ENCODE measurements at places on chromosomes 7 and 10.

- no peak for DNase-seq
Observed at GRCh38 chr10:69732147-69732825, 69.4 kb upstream of the COL13A1 start.

DNA sequence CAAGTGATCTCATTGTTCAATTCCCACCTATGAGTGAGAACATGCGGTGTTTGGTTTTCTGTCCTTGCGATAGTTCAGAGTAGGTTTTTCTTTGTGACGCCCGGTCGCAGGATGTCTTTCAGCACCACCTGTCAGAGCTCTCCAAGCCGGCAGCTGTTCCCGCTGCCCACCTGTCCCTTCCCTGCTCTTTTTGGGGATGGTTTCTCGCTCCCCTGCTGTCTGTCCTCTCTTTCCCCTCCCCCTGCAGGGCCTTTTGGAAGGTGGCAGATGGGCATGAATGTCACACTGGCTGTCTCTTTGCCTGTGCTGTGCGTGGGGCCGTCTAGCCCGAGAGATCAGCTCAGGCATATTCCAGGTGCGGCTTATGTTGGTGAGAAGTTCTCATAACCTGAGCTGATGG lies 137.0 kb downstream of the GRK5 start:
- no peak for DNase-seq

GRCh38 chr10:124032971-124033886 lies 60.2 kb downstream of the CHST15 start:
- peak; percentile 62 for DNase-seq

DNA sequence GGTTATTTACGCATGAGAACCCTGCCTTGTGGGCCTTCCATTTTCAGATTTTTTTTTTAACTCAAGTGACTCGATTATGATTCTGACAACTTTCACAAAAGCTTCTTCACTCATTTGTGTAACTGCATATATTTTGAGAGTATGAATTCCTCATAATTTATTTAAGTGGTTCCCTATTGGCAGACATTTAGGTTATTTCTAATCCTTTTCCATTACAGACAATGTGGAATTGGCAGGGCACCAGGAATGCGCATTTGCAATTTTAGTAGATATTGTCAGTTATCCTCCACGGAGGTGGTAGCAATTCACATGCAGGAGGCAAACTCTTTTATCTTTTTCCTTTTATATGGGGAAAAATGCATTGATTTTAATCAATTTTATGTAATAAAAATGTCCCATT lies 2.5 kb downstream of the TMEM176B start:
- DNase-seq = no peak

DNA sequence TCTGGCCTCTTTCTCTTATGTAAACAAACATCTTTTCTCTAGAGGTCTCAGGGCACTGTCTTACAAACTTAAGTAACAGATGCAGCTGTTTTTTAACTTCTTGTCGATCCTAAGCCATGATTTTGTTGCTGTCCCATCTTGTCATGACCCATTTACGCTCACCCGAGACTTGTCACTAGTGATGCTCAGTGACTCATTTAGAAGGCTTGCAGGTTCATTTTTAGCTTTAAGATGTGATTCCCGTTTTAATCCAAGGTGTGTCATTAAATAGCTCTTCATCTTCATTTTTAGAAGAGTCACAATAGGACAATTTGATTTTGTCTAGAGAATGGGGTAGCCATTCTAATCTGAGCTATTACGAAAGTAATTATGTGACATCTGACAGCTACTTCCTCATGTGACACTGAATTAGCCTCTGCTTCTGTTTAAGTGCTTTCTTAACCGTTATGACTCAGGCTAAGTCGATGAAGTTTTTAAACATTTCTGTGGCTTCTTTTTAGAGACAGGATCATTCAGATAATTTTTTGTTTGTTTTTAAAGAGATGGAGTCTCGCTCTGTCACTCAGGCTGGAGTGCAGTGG lies 42.7 kb downstream of the SPDYE5 start:
- peak; percentile 88 for DNase-seq

DNA sequence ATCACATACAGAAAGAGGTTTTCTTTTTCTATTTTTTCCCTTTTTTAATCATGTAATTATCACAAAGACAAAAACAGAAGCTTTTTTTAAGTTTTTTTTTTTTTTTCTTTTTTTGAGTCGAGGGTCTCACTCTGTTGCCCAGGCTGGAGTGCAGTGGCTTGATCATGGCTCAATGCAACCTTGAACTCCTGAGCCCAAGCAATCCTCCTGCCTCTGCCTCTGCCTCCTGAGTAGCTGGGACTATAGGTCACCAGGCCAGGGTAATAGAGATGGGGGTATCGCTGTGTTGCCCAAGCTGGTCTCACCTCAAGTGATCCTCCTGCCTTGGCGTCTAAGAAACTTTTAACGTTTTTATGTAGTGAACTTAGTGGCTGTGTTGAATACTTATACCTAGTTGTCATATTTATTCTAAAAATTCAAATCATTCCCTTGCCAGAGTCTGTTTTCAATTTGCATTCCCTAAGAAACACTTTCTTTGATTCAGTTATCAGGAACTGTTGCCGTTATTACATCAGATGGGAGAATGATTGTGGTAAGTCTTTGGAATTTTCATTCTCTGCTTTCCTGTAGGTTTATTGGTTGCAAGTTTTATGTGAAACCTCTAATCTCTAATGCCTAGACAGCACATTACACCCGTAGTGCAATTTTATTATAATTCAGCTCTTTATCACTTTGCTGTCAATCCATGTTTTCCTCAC lies 1.3 kb downstream of the LSM8 start:
- DNase-seq = no peak

- DNase-seq = no peak
Observed at GRCh38 chr7:103119791-103120291, 29.1 kb downstream of the NAPEPLD start.

GRCh38 chr7:99666013-99666395 lies 13.8 kb downstream of the CYP3A5 start:
- DNase-seq = peak; percentile 52

GRCh38 chr7:41059796-41060195 lies 643.1 kb downstream of the INHBA start:
- no peak for DNase-seq

- no peak for DNase-seq
Observed at GRCh38 chr10:61786728-61787127, 114.8 kb upstream of the ARID5B start.

GRCh38 chr7:86949052-86949778 lies 110.2 kb downstream of the ELAPOR2 start:
- DNase-seq = no peak

DNA sequence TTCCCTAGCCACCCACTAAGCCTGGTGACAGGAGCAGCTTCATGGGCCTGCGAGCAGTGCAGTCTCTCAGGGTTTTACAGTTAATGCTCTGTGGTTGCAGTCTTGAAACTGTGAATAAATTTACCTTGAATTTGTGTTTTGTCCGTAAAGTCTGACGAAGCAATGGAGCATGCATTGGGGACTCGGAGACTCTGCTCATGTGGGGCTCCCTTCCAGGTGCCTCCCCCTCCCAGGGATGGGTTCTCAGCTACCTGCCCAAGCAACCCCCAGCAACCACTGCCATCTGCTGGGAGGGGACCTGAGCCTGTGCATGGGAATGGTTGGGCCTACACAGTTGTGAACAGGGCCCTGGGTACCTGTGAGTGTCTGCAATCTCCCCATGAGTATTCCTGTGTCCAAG lies 36.3 kb upstream of the IKZF1 start:
- DNase-seq = no peak

DNA sequence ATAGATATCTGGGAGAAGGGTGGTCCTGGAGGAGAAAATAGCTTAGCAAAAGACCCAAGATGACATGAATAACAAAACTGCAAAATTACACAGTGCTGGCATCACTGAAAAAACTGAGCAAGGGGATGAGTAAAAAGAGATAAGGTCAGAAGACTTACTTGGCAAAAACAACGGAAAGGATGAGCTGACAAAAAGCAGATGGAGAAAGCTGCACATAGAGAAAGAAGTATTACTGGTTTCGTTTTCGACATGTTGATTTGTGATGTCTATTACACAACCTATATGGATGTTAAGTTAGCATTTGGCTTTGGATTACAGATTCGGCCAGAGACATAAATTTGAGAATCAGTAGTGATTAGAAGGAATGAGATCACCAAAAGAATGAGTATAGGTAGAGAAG lies 132.1 kb downstream of the MACC1 start:
- no peak for DNase-seq

GRCh38 chr7:51142741-51143385 lies 173.7 kb downstream of the COBL start:
- DNase-seq = no peak

DNA sequence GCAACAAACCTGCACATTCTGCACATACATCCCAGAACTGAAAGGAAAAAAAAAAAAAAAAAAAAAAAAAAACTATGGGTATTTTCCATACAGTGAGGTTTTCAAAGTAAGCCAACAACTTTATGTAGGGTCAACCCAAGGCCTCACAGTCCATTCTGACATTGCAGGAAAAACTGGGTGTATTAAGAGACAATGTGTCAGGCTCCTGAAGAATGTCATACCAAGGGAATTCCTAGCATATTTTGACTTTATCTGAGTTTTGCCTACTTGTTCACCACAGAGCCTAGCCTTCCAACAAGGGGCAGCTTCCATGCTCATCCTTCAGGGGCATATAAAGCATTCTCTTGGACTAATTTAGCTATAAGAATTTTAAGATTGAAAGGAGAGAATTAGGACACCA lies 368.9 kb downstream of the PLXDC2 start:
- DNase-seq = no peak

GRCh38 chr7:26850193-26850651 lies 14.2 kb downstream of the SKAP2 start:
- no peak for DNase-seq

DNA sequence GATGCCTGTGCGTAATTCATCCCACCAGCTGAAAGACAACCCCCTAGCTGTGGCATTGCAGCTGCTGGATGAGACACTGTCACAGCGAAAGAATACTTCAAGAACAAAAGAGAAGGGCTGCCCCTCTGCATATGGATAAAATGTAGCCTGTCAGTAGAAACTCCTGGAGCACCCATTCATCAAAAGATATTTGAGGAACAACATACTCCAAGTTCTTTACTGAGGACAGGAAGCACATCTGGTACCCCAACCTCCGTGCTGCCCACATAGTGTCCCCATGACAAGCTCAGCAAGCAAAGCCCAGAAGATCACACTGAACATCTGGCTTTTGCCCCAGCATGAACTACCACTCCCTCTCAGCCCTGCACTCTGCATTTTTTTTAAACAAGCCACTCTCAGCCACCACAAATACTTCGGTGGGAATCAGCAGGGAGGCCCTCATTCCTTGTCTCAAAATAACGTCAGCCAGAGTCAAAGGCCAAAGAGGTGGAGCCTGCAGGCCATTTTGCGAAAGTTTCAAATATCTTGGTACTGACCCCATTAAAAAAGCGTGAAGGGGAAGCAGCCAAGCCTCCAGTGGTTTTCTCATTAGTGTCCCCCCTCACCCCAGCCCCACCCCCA lies 1.7 kb downstream of the CREB3L2 start:
- peak; percentile 84 for DNase-seq

- peak; percentile 8 for DNase-seq
Observed at GRCh38 chr7:50056131-50056530, 36.9 kb downstream of the ZPBP start.

DNA sequence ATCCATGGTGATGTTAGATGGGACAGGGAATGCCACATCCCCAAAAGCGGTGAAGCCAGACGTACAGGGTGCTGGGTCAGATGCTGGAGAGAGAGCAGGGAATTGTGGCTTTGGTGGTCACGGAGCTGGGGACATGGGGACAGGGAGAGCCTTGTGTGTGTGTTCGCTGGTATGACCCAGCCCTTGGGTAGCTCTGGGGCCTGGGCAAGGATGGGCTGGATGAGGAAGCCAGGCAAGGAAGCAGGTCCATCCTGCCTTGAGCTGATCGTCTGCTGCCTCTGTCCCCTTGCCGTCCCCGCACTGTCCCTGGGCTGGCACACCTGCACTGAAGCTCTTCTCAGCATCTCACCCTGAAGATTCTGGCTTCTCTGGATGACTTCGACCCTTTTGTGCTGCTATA lies 15.4 kb upstream of the CLDN4 start:
- DNase-seq = no peak

DNA sequence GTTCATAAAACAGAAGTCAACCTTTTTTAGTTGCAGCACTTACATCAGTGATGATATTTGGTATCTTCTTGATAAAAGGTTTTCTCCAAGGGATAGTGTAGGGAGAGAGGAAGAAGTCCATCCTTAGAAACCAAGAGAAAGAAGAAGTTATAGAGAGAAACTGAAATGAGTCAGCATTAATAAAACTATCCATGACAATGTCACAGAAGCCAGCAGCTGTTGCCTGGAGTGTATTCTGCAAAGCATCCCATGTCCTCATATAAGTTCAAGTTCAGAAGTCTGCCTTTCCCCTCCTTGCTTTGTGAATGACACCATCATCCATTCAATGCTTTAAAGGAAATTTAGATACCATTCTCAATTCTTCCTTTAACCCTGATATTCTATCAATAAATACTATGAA lies 14.4 kb upstream of the COL1A2 start:
- DNase-seq = no peak

GRCh38 chr10:100628061-100628460 lies 92.3 kb downstream of the HIF1AN start:
- DNase-seq = no peak

DNA sequence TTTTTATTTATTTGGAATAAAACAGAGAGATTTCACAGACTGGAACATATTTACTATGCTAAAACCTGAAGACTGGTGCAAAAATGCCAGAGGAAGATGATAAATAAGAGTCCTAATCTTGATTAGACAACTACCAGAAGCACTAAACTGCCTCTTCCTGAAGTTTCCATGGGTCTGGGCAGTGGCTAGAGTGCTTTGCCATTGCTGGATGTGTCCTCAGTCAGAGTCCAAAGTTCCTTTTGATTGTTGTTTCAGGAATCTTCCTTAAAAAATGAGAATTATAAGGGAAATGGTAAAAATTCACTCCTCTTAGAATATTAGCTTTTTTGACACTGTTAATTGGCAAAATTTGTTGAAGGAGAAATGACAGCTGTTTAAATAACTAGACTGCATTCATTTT lies 86.3 kb upstream of the AHR start:
- no peak for DNase-seq

DNA sequence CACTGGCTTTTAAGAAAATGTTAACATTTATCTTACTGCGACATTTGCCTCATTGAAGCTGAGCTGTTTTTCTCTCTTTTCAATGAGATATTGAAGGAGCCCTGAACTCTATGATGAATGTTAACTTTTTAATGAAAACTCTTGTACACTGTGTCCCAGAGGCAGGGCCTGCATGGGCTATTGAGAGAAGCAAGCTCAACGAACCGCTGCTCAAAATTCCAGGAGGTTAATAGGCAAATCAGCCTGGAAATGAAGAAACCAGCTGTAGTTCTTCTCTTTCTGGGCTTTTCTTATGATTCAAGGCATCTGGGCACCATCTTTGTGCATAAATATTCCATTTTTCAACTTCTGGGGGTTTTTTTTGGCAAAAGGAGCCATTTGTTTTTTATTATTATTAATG lies 168.4 kb upstream of the NPVF start:
- DNase-seq = no peak

- no peak for DNase-seq
Observed at GRCh38 chr10:60352105-60352504, 37.6 kb downstream of the ANK3 start.

GRCh38 chr7:46137725-46138124 lies 216.7 kb upstream of the IGFBP3 start:
- DNase-seq = no peak

All from suppressor macrophage (primary cell).